NCI-H446 (cell line): ENCODE measurements at places on chromosomes 1 and 21.

DNA sequence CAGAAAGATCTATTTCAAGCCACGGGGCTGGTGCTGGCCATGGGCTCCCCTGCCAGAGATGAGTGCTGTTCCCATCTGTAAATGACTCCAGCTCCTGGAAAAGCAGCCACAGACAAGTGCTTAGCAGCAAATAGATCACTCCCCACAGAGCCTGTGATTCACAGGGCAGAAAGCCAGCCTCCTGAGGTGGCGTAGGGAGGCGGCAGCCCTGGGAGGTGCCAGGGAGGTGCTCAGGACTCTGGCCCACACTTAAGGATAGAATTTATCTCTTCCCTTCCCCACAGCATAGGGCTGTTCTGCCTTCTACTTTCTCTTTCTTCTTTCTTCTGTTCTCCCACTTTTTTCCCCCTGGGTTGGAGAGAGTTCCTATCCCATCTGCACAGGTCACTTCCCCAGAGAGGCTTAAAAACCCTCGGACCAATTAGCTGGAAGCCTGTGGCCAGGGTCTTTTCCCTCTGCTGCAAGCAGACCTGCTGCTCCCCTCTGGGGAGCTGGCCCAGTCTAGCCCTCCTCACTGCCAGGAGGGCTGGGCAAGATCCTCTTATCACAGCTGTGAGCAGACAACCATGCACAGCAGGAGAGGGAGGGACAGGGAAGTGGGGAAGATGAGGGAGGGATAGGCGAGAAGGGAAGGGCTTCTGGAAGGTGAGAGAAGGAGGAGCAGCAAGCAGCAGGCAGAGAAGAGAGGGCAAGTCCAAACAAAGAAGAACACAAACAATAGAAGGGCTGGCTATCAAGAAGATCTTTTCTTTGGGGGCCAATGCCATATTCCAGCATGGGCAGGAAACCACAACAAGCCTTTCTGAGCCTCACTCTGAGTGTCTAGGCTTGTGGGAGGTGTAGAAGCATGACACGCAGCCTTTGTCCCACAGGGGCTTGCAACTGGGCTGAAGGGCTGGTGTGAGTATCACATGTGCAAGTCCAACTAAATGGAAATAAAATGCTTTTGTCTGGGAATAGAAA, 41.0 kb downstream of the KCND3 start:
- peak; percentile 89 for DNase-seq

DNA sequence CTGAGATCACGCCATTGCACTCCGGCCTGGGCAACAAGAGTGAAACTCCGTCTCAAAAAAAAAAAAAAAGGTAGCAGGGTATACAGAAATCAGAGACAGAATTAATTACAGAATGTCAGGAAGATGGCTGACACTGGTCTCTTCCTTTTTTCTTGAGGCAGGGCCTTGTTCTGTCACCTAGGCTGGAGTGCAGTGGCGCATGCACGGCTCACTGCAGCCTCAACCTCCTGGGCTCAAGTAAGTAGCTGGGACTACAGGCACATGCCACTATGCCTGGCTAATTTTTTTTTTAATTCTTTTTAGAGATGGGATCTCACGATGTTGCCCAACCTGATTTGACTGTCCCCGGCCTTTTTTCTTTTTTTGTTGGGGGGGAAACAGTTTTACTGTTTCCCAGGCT, 16.4 kb downstream of the RNU5D-1 start:
- DNase-seq = no peak

DNA sequence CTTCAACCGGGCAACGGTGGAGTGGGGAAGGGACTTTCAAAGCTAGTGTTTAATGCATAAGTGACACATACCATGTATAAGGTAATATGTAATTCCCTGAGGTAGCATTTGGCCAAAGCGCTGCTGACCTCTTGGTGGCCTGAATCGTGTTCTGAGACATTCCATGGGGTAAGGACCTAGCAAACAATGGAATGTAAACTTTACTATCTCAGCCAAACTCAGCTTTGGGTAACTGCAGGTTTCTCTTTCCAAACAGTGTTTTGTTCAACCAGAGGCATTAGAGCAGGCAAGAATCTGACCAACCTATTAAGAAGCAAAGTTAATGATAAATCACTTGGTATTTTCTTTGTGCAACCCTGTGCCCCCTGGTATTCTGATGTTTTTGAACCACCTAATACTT, 22.0 kb downstream of the TGFB2 start:
- no peak for DNase-seq

- DNase-seq = no peak
Observed at GRCh38 chr1:233281711-233282581, 13.6 kb downstream of the PCNX2 start.

DNA sequence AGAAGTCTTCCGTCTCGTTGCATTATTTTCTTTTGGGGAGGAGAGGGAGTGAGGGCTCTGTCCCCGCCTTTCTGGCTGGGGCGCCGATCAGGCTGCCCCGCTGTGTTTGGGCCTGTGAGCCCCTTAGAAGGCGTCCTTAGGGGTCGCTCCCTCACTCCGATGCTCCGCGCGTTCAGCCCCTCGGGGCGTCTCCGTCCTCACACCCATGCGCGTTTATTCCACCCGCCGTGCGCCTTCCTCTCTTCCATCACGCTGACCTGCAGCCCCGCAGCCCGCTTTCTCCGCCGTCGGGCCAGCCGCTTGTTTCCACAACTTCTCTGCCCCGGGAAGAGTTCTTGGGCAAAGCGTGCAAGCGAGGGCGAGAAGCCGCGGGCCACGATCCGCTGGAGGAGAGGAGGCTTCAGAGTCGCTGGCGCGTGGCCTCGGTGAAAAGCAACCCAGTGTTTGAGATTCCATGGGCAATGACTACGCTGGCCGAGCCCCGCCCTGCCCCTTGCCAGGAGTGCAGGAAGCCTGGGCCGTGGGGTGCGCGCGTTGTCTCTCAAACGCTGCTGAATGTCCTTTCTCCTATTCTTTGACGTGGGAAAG, 27.7 kb downstream of the TRIM11 start:
- DNase-seq = no peak

DNA sequence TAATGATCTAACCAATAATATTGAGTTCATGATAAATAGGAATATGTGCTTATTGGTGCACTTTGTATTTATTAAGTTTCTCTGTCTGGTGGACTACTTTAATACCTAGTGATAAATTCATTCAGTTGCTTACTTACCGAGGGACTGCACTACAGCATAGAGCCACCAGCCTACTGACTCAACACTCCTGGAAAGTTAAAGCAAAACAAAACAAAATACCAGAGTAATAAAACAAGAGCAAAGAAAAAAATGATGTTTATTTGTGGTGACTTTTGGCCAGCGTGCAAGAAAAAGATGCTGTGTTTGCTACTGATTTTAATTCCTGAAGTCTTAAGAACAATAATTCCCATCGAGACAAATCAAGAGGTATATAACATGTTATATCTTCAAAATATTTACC, 586.3 kb downstream of the PLA2G4A start:
- no peak for DNase-seq

- no peak for DNase-seq
Observed at GRCh38 chr1:33271666-33272505, 15.6 kb downstream of the ZNF362 start.

- DNase-seq = peak; percentile 90
Observed at GRCh38 chr1:94335950-94336349, 82.2 kb upstream of the ABCD3 start.

DNA sequence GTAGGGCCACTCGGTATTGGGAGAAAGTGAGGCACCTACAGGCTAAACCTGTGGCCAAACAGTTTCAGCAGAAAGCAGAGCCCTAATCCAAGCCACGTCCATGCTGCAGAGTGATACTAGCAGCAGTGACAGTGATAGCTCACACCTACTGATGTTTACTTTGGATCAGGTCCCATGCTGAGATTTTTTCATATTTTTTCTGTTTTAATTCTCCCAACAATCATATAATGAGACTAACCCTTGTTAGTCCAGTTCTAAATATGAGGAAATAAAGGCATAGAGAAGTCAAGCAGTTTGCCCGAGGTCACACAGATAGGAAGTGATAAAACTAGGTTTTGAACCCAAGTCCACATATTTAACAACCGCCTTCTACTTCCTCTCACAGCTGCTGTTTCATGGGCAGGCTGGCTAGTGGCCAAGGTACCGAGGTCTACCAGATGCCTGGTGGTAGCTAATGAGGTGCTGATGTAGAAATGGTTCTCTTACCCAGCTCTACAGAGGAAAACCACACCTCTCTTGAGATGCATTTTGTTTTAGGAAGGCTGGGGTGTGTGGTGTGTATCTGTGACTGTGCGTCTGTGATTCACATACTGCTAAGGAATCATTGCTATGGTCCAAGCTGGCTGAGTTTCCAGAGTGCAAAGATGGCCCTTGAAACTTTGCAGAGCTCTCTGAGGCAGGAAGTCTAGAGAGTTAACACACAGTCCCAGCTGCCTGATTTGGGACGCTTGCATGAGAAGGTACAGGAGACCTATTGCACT, 80.3 kb upstream of the ARTN start:
- DNase-seq = peak; percentile 85

DNA sequence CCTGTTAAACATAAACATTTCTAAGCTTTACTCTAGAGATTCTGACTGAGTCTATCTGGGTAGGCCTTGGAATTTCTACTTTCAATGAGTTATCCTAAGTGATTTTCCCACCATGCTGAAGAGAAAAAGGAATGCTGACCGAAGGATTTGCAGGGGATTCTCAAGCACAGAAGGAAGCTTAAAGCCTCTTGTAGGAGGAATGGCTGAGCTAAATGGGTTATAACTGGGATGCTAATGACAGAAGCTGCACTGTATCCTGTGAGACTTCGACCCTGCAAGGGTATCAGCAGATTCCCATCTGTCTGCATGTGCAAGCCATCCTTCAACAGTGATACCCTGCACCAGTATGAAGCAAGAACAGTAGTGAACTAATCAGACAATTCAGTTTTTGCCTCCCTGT, 35.4 kb downstream of the SLC35D1 start:
- no peak for DNase-seq

GRCh38 chr1:14741082-14741481, 142.6 kb downstream of the KAZN start:
- no peak for DNase-seq

DNA sequence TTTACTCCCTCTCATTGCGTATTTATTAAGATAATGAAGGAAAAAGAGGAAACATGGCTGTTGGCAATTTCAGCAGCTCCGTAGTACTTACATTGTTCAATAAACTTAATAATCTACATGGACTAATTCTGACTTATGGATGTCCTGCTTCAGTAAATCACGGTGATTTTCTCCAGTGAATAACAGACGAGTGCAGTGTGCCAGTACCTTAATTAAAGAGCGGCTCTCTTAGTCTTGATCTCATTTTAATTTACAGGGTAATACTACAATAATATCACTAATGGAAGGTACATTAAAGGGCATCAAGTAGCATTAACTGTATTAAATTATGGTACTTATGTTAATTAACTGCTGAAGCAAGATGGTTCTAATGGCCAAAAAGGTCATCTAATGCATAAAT, 187.2 kb downstream of the NTNG1 start:
- DNase-seq = no peak

GRCh38 chr1:36303650-36304360, 2.4 kb upstream of the SH3D21 start:
- no peak for DNase-seq
